ENCODE measurements at places on chromosomes 4 and X. TPM values are rescaled to one million over a fixed set of nuclear protein-coding genes. Genes with fewer than 3 reads are reported as not detected.

GRCh38 chr4:139367421-139368090, 65.3 kb upstream of the NDUFC1 start:
- H3K27ac ChIP-seq, result no peak overlapping the region
- H3K4me3 ChIP-seq, result no peak overlapping the region
- peaks cover 15% of the 10 kb centered on the region for H3K36me3 ChIP-seq
- no peaks in the 10 kb centered on the region for H3K27me3 ChIP-seq
- H3K4me1 ChIP-seq, result no peaks in the 10 kb centered on the region

GRCh38 chr4:100168521-100168920, 21.7 kb downstream of the DDIT4L start:
- H3K36me3 ChIP-seq, result no peaks in the 10 kb centered on the region
- no peak for DNase-seq
- no peak overlapping the region for H3K4me3 ChIP-seq
- H3K27ac ChIP-seq, result no peak overlapping the region

- DNase-seq, result no peak
- no peak overlapping the region for H3K4me3 ChIP-seq
- no peaks in the 10 kb centered on the region for H3K4me1 ChIP-seq
- no peaks in the 10 kb centered on the region for H3K36me3 ChIP-seq
- no peak overlapping the region for H3K27ac ChIP-seq
These were observed 172.7 kb upstream of the MED14 start for GRCh38 chrX:40908026-40908425.

DNA sequence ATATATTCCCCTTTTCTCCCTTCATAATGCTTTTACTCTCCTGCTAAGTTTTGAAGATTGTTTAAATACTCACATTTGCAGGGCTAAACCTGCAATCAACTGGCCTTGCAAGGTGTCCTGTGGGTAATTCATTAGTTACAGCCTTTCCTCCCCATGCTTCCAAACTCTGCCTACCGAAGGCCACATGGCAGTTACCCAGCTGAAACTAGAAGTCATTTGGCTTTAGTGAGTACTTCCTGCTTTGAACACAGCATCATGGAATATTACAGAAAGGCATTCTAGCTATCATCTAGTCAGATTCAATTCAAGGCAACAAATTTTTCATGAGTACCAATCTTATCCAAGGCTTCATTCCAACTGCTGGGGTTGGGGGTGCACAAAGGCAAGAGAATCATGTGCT, 55.6 kb downstream of the SRPX start:
- no peaks in the 10 kb centered on the region for H3K27me3 ChIP-seq
- no peak for DNase-seq
- H3K4me3 ChIP-seq, result no peak overlapping the region

- H3K4me3 ChIP-seq, result no peak overlapping the region
- H3K27ac ChIP-seq, result no peak overlapping the region
- DNase-seq, result no peak
- H3K27me3 ChIP-seq, result no peaks in the 10 kb centered on the region
- no peaks in the 10 kb centered on the region for H3K36me3 ChIP-seq
These were observed 140.0 kb downstream of the COL4A6 start for GRCh38 chrX:108298165-108298602.

Gene ZNF711
- polyA plus RNA-seq, result 0.81 TPM

Data from small intestine (tissue), 16 donors.